Aorta (tissue), 5 donors: ENCODE measurements at places on chromosomes 16 and 17.

DNA sequence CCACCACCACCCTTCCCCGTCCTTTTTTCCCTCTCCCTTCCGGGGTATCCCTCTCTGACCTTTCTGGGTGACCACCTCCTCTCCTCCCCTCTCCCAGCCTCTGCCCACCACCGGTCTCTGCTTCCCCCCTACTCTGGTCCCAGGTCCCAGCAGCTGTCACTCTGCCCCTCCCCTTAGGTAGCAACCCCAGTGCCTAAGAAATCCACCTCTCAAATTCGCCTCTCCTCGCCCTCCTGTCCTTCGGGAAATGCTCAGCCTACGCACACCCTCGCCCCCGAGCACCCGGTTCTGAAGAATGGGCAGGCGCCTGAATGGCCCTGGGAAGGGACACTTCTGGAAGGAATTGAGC, 775 bp upstream of the SP6 start:
- no peak for DNase-seq

DNA sequence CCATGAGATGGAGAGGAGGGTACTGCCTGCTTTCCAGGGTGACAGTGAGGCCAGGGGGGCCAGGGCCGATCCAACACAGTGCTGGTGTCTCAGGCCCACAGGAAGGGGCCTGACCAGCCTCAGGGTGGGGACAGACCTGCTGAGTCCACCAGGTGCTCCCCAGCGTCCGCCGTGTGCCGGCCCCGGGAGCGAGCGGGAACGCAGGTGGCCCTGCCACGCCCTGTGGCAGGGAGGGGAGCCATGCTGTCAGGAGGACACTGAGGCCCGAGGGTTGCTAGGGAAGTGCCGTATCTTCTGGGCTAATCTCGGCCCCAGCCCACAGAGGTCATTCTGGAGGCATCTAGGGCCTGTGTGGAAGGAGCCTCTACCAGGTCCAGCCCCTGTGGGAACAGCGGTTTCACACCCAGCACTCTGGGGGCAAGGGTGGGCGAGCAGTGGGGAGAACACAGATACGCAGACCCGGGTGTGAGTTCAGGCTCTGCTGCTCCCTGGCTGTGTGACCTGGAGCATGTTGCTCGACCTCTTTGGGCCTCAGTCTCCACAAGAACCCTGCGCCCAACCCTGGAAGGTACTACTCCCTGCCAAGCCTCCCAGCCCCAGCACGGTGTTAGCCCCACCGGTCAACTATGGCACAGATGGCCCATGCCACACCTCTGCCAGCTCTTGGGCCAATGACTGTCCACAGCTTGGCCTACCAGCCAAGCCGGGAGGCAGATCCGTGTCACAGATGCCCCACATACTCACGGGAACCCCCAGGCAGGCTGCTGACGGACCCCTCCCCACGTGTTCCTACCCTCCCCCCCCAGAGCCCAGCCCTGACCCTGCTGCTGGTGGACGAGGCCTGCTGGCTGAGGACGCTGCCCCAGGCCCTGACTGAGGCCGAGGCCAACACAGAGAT, 43.9 kb upstream of the ZC3H18 start:
- no peak for DNase-seq

GRCh38 chr17:36540696-36541095, 4.0 kb upstream of the GGNBP2 start:
- no peak for DNase-seq

DNA sequence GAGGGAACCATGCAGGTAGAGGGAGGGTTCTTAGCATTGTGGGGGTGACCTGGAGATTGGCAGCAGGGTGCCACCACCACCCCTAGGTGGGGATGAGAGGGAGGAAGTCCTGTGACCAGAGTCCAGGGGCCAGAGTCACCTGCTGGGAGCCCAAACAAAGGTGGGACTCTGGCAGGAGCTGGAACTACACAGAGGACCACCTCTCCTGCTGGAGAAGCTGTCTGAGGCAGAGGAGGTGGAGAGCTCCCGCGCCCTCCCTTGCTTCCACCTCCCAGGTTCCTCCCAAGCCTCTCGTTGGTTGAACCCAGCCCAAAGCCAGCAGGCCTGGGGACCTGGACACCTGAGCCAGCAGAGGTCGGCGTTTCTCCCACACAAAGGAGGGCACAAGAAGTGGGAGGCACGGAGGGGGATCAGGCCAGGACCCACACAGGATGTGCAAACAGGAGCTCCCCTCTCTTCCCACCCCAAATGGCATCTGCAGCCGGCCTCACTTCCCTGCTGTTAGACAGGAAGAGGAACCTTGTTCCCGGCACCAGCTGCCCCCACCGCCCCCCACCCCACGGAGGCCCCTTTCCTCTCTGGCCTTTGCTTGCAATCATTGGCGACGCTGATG, 154.6 kb downstream of the SEC14L1 start:
- no peak for DNase-seq

DNA sequence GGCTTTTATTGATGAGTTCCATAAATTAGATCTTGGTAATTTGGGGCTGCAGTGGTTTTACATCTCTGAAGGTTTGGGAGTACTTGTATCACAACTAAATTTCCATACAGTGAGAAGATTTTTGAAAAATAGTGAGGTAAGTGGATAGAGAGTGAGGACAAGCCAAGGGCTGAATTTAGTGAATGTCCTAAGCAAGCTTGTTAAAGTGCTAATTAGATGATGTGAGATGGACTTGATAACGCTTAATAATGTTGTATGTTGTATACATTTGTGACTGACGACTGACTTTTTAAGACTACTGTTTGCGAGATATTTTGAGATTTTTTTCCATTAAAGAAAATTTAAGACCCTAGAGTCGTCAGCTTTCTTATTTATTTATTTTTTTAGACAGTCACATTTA, 3.9 kb downstream of the NFATC3 start:
- DNase-seq = no peak

DNA sequence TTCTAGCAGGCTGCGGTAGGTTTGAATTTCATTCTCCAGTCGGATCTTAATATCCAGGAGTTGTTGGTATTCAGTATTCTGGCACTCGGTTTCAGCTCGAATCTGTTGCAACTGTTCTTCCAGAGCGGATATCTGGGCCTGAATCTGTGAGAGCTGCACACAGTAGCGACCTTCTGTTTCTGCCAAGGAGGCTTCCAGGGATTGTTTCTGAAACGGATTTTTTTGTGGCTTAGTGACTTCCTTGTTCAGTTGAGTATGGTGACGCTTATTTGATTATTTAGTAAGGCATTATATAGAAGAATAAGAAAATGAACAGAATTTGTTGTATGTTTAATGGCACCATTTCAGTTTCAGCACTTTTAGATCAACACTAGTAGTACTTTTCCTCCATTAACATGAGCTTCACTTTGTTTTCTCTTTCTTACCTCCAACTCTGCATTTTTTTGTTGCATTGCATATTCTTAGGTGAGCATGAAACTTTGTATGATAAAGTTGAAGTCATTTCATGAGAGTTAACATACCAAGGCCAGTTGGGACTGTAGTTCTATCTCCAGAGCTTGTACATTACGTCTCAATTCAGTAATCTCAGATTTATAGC, 2.8 kb downstream of the KRT10 start:
- DNase-seq = no peak

GRCh38 chr17:27264068-27264812, 29.7 kb upstream of the WSB1 start:
- DNase-seq = no peak

GRCh38 chr16:29710227-29711219, 31.5 kb downstream of the QPRT start:
- peak; percentile 32 for DNase-seq

GRCh38 chr17:57595947-57596695, 149.0 kb downstream of the CCDC182 start:
- DNase-seq = peak; percentile 27

DNA sequence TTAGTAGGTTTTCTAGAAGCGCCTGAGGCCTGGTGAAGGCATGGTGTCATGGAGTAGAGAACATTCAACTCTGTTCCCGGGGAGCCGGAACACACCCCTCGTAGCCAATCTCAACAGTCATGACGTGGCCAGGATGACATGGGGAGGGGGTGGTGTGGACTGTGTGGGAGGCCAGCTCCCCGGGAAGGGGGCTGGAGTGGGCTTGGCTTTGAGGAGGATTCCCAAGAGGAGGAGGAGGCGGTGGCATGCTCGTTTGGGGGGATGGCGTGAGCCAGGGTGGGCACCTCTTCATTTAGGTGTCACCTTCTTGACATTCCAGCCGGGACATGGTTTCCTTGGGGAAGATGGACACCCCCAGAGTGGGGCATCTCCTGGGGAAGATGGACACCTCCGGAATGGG, 257.5 kb downstream of the SEC14L1 start:
- no peak for DNase-seq

- peak; percentile 71 for DNase-seq
These were observed 818 bp downstream of the DPH1 start for GRCh38 chr17:2030779-2031163.

- no peak for DNase-seq
These were observed 59.6 kb downstream of the ABAT start for GRCh38 chr16:8733849-8734540.

DNA sequence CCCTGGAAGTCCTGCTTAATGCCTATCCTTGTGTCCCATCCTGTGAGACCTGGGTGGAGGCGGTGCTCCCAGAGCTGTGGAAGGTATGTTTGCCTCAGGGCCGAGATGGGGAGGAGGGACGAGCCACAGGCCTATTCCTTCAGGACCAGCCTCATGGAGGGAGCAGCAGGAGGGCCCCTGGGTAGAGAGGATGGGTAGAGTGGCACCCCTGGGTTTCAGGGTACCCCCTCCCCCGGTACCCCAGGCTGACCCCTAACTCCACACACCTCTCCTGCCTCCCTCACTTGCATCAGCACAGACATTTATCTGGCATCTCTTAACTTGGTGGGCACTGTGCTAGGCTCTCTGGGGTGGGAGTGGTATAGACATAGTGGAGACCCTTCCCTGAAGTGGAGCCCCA, 7.1 kb downstream of the ASB16 start:
- DNase-seq = no peak

DNA sequence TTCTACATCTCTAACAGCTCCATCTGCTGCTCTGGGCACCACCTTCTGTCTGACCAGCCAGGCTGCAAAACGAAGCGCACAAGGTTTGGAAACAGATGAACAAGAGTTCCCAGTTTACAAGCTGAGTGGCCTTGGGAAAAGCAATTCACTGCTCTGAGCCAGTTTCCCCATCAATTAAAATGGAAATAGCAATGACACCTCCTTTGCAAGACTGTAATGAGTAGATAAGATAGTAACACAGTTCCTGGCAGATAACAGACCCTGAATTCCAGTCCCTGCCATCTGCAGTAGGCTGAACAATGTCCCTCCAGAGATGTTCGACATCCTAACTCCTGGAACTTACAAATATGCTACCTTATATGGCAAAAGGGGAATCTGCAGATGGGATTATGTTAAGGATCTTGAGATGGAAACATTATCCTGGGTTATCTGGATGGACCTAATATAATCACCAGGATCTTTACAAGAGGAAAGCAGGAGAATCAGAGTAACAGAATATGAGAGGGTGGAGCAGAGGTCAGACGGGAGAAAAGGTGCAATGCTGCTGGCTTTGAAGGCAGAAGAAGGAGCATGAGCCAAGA, 27.9 kb downstream of the CPPED1 start:
- no peak for DNase-seq

DNA sequence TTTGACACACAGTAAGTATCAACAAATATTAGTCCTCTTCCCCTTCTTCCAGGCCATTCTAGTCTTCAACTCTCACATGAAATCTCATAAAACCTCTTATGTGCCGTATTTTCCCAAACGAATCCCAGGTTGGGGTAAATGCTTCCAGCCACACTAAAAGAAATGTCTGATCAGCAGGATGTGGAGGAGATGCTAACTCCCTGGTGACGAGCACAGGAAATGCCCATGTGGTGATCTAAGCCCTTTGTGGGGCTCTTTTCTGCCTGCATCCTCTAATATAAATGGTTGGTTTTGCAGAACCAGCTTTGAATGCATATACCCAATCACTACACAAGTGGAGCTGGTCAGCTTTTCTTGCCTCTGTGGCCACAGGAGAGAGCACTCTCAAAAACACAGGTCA, 498.2 kb upstream of the ERCC4 start:
- DNase-seq = no peak

DNA sequence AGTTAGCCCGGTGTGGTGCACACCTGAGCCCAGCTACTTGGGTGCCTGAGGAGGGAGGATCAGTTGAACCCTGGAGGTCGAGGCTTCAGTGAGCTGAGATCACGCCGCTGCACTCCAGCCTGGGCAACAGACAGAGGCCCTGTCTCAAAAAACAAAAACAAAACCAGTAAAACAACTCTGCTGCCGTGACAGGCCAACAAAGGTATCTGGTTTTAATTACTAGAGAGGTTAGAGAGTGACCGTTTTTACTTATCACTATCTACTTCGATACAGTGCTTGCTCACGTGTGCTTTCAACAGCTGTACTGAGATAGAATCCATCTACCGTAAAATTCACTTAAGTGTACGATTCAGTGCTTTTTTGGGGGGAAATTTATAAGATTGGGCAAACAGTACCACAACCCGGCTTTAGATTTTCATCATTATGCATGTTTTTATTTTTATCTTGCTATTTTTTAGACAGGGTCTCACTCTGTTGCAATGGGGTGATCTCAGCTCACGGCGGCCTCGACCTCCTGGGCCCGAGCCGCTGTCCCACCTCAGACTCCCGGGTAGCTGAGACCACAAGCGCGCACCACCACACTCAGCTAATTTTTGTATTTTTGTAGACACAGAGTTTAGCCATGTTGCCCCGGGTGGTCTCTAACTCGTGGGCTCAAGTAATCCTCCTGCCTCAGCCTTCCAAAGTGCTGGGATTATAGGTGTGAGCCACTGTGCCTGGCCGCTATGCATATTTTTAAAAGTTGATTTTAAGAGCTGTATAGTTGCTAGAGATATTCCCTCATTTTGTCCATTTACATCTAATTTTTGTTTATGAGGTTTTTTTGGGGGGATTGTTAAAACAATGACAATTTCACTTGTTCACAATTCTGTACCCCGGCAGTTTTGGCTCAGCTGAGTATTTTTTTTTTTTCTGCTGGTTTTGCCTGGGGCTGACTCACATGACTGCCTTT, 30.9 kb downstream of the SERPINF1 start:
- DNase-seq = peak; percentile 27

- DNase-seq = no peak
These were observed 58.3 kb downstream of the SNX20 start for GRCh38 chr16:50622643-50623369.

DNA sequence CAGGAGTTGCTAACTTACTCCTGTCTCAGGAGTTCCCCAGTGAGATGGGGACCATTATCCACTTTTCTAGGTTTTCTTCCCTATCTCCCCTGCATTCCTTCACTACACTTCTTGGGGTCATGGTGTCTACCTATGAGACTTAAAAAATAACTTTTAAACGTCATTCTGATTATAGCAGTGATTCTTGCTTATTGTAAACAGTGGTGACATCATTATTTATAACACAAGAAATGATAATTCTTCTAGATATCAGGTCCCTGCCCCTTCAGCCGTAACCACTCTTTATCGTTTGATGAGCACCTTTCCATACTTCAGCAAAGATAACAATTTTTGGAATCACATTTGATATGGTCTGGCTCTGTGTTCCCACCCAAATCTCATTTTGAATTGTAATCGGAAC, 27.2 kb upstream of the IRX3 start:
- no peak for DNase-seq

- peak; percentile 88 for DNase-seq
These were observed at the start of gene VASN for GRCh38 chr16:4371357-4372000. Gene VASN (plus strand): TSS chr16:4371848. CDS start chr16:4380878, 9,030 bp downstream.

- DNase-seq = no peak
These were observed 693 bp upstream of the HOXB4 start for GRCh38 chr17:48578616-48579470.
